ENCODE measurements at places on chromosomes 12 and 14.

DNA sequence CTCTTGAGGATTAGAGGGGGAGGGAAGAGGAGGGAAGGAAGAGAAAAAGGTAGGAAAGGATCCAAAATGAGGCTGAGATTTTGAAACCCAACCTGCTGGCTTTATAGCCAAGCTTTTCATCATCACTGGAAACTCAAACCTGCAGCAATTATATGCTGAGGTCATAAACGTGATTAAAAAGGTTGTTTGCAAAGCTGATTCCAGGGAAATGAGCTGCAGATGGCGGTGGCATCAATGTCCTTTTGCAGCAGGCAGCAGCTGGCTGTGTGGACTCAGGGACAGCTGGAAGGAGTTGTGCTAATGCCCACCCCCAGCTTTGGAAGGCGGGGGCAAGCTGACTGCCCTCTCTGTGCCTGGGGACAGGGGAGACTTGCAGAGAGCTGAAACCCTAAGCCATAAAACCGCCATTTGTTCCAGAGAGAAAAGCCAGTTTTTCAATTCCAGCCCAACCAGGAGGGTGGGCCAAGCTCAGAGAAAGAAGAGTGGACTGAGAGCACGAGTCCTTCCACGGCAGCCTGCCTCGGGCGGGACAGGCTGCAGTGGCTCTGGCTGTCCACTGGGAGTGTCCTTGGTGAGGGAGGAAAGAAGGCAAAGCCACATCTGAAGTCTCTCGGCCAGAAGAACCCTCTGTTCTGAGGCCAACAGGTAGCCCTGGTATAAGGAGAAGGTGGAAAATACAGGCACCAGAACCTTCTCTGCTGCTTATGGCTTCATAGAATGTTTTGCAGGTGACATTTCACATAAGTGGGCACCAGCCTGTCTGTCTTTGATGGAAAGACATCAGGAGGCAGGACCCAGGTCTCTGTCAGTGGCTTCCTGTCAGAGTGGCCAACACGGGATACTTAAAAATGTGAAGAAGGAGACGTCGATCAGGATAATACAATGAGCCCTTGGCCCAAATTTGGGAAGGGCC is 90.7 kb downstream of the SINHCAF start:
- no peak for DNase-seq

- DNase-seq: no peak
These were observed 10.2 kb downstream of the ALDH2 start for GRCh38 chr12:111776836-111777344.

- no peak for DNase-seq
These were observed 147.6 kb downstream of the CRADD start for GRCh38 chr12:93824514-93825500.

DNA sequence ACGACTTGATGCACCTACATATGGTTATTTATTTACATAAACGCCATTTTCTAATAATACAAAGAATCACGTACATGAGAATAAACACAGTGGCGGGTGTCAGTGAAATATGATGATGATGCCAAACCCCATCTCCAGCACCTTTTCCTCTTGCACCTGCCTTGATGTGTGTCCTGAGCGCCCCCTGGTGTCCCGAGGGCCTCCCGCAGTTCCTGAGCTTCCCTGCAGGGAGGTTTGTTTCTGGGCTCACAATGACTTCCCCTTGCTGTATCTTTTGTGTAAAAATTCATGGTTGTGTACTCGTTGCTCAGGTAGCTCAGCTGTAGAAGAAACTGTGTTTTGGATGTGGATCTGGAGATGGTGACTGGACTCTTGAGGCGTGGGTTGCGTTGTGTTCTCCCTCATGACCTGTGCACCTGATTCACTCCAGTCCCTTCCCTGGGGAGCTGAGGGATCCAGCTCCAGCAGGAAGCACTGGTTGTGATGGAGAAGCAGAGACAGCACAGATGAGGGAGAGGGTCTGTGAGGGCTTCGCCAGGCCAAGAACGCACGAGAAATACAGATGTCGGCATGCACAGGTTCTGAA is 1037.8 kb downstream of the TMEM121 start:
- DNase-seq: no peak

GRCh38 chr14:32698831-32699230 is 239.8 kb upstream of the NPAS3 start:
- DNase-seq: no peak

GRCh38 chr14:92846162-92846897 is 52.2 kb downstream of the GOLGA5 start:
- no peak for DNase-seq

DNA sequence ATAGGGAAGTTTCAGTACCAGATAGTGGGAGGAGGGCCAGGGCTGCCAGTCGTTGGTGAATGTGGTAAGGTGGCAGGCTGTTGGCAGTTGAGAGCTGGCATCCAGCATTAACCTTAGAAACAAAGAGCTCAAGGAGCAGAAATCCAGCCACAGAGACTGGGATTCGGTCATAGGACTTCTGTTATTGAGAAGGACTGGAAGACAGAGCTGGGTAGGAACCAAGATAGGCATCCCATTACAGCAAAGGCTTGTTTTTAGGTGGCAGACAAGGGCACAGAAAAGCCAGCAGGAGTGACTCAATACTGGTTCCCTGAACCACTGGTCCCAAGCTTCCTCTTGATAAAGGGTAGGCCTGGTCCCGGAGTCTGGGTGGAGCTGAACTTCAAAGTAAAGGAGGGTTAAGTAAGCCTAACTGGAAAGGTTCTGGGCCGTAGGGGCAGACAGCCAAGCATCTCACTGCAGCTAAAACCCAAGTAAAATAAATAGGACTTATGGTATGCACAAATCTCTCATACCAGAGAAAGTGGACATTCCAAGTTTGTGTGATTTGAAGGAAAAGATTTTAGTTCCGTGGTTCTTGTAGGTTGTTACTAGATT is 147.9 kb downstream of the ETV6 start:
- no peak for DNase-seq

DNA sequence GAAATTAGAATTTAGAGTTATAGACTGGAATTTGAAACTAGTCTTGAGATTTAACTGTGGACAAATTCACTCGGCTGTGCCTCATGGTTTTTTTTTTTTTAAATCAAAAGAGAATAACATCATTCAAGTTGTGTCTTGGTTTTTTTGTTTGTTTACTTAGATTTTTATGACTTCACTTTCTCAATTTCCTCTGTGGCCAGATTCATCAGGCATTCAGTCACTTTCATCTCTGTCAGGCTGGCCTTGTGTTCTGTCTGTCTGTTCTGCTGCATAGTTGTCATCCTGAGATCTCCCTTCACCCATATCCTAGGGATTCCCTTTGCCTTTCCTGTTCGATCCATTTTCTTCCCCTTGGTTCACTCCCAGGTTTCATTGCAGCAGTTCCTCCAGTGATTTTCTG is 10.0 kb downstream of the MARK3 start:
- no peak for DNase-seq

- no peak for DNase-seq
These were observed 169.9 kb upstream of the HIF1A start for GRCh38 chr14:61525293-61526011.

- DNase-seq: no peak
These were observed 6.4 kb downstream of the ETV6 start for GRCh38 chr12:11655842-11656241.

DNA sequence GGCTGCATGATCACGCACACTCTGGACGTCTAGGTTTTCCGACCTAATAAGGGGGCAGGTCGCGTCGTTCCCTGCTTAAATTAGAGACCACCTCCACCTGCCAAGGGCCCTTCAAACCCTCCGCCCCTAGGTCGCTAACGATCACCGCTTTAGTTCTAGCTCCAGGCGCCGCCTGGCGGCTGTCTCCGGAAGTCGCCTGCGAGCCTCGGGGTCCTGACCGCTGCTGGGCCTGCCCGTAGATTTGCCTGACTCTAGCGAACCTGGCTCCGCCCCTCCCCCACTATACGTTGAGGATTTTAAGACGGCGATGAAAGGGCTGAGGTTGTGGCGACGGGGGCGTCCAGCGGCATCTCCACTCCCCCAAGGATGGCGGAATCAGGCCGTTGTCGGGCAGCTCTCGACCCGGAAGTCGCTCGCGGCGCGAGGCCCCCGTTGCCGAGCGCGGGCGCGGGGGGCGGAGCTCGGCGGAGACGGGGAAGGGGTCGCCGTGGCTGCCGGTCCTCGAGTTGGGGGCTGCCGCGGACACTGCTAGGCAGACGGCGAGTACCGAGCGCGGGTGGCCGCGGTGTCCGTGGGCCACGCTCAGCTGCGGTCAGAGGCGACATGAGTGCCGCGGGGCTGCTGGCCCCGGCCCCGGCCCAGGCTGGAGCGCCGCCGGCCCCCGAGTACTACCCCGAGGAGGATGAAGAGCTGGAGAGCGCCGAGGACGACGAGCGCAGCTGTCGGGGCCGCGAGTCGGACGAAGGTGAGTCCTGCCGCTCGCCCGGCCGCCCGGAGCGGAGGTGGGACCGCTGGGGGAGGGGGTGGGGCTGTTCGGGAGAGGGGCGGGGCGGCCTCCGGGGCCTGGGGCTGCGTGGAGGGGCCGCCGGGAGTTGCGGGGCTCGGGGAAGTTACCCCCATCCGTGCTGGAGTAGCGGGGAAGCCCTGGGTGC is at the start of gene SUDS3:
SUDS3 (plus strand) TSS at position 467 of the 932 bp plus-strand sequence; CDS start at position 604, 137 bp downstream.
- peak; percentile 81 for DNase-seq

DNA sequence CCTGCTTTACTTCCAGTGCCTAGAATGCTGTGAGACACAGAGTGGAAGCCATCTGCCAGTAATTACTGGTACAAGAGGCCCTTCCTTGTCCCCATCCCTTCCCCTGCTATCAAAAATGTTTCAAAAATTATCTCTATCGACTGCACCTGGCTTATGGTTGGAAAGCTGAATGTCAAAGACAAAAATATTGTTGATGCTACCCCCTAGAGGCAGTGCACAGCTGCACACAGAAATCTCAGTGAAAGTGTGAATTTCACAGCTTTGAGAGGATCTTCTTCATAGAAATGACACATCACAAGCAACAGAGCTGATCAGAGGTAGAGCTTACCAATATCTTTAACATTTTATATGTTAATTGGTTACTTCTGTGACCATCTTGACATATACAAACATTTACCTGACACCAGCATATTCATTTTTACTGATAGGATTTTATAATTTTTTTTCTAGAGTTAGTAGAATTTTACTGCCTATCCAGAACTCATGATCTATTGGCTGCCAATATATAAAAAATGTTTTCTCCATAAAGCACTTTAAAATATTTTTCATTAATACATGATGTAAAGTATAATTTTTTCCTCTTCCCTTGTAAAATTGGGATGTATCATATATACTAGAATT is 138.0 kb downstream of the AACS start:
- no peak for DNase-seq

GRCh38 chr14:86066651-86067050 is 536.7 kb downstream of the FLRT2 start:
- DNase-seq: no peak
